GM12878 (cell line): ENCODE measurements at places on chromosomes 13 and 19.

- no peak for DNase-seq
Measured at GRCh38 chr19:23774524-23774971, 15.9 kb upstream of the ZNF681 start.

GRCh38 chr19:58001895-58002369 is 688 bp downstream of the ZNF606 start:
- no peak for DNase-seq

GRCh38 chr13:33087790-33088189 is 71.6 kb downstream of the KL start:
- no peak for DNase-seq

GRCh38 chr13:78589206-78589605 is 14.1 kb downstream of the POU4F1 start:
- no peak for DNase-seq

GRCh38 chr19:35379992-35380391 is 9.1 kb downstream of the GPR42 start:
- no peak for DNase-seq

- no peak for DNase-seq
Measured at GRCh38 chr13:55160867-55161266, 1979.9 kb upstream of the PRR20A start.

- DNase-seq: no peak
Measured at GRCh38 chr13:110183910-110184309, 123.0 kb downstream of the COL4A1 start.

DNA sequence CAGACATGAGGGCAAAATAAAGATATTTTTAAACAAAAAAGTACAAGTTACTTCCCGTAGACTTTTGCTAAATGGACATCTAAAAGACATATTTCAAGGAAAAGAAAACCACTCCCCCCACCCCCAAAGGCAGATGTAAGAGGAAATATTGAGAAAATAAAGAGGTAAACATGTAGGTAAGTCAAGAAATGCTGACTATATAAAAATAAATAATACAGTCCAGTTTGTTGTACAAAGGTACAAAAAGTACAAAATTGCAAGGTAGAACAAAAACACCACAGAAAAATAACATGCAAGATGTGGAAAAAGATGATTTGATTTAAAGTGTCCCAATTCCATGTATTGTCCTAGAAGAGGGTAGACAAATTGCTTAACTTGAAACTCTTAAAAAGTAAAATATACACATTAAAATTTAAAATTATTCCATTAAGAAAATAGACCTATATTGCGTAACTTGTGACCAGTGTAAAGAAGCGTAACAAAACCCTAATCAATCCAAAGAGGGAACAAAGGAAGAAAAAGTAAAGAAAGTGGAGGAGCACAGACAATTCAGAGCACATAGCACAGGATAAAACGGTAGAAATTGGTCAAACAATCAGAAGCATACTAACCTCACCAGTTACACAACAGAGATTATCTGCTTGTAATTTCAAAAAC is 58.4 kb upstream of the FAM216B start:
- no peak for DNase-seq

DNA sequence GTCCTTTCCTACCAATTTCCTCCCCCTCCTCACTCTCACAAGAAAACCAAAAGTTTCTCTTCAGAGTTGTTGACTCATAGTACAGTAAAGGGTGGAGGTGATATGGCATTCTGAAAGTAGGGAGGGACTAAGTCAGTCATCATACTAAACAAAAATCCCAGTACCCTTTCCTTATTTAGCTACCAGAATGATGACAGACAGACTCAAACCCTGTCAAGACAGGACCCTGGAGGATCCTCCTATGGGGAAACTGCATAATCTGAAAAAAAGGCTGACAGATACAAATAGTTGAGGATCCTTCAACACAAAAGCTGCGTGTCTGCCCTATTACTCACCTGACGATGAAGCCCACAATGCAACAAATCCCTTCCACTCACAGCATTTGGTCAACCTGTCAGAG is 55.5 kb downstream of the CYSLTR2 start:
- DNase-seq: no peak

GRCh38 chr13:113155982-113156655 is 2.3 kb upstream of the PROZ start:
- no peak for DNase-seq

DNA sequence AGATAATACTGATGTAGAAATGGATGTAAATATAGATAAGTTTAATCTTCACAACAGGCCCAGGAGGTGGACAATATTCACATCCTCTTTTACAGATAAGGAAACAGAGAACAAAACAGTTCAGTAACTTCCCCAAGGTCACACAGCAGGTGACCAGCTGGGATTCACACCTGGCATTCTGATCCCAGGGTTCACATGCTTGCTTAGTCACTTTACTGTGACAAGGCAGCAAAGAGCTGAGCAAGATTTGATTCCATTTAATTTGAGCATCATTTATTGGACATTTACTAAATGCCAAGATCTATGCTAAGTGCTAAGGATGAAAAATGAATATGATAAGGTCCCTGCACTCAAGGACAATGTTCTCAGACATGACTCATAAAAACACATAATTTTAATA is 94.1 kb upstream of the STARD13 start:
- no peak for DNase-seq
